ENCODE measurements at places on chromosomes 11 and 22.
A peak's percentile ranks its signal among the peaks of the same experiment; 100 is the strongest.

DNA sequence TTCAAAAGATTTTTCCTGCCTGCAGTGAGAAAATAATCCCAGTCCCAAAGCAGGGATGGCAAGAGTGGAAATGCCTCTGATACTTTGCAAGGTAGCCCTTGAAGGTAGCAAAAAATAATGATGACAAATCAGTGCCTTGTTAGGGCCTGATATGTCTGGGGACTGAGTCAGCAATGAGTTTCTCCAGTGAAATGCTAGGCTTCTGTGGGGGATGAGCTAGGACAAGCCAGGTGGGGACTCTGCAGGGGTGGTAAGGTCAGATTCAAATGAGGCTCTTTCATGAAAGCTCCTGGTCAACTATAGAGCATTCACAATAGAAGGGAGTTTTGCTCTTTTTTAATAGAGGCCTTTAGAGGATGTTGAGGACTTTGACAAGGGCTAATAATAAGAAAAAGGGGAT is 77.7 kb downstream of the ME3 start:
- no peak for DNase-seq

- DNase-seq: no peak
These were observed 3.2 kb upstream of the NEAT1 start for GRCh38 chr11:65419460-65419771.

DNA sequence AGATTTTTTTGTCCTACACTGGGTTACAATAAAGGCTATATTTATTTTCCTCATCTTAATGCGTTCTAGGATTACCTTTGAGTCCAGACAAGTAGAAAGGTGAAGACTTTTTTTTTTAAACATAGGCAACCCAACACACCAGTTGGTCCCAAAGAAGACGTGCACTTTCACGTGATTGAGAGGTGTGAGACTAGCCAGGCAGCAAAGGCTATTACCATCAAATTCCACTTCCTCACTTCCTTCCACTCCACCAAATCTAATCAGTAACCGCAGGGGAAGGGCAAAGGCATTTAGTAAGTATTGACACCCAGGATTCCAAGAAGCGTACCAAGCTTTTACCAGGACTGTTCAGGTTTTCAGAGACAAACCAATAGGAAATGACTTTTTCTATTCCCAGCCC is 109.3 kb downstream of the APIP start:
- DNase-seq: no peak

DNA sequence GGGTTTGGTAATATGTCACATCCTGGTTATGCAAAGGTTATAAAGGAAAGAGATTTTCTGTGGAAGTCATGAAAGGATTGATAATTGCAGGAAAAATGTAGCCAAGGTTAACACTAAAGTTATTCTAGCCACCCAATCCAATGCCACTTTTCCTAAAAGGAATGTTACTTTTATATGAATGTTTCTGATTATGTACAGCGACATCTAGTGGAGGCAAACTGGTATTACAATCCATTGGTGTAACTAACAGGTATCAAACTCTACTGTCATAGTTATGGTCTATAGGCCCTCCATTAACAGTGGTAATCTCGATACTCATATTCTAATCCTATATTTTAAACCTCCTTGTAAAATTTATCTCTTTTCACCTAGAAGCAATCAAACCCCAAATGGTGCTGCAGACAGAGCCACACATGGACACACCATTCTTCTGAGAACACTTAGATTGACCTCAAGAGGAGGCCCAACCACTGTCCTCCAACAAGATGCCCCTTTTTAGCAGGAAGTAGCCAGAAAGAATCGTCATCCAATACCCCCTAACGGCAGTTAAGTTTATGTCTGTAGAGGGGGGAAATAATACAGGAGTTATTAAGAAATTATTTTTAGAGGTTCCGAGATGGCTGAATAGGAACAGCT is 74.9 kb upstream of the RAG2 start:
- DNase-seq: no peak

- DNase-seq: peak; percentile 86
These were observed 13.0 kb downstream of the EIF1AD start for GRCh38 chr11:65988791-65989592.

- DNase-seq: no peak
These were observed 100.8 kb upstream of the CLPB start for GRCh38 chr11:72535194-72535547.

GRCh38 chr11:66636411-66636810 is 2.1 kb upstream of the RBM4 start:
- DNase-seq: no peak

GRCh38 chr11:72042064-72042745 is 38.1 kb downstream of the NUMA1 start:
- no peak for DNase-seq

DNA sequence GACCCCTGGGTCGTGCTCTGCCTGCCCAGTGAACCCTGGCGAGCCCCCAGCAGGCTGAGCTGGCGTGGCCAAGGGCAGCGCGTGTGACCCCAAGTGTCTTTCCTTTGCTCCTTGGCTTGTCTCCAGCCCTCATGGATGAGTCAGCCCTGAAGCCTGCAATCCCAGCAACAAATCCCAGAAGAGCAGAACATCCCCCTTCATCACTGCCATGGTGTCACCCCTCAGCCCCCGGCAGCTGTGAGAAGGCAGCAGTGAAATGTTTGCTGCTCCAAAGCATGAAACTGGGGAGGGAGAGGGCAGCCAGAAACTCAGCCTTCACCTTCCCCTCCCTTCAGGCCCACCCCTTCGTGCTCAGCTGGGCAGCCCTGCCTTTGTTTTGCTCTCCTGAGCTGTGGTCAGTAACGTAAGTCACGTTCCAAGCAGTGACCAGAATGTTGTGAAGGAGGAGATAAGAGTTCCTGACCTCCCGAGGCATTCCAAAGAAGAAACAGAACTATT is 29.8 kb downstream of the ADAMTS15 start:
- DNase-seq: no peak

DNA sequence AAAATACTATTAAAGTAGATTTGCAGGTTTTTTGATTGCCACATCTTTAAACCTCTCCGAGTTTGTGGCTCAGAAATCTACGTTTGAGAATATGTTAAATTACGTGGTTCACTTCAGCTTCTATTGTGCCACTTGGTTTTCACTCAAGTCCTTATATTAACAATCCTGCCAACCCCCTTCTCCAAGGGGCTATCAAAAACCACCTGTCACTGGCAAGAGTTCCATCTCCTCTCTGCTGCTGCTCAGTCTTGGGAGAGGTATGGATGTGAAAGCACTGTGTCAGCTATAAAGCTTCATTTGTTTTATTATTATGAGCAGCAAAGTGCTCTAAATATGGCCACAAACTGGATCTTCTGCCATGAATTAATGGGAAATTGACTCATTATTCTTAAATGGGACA is 197.5 kb upstream of the NARS2 start:
- DNase-seq: no peak

DNA sequence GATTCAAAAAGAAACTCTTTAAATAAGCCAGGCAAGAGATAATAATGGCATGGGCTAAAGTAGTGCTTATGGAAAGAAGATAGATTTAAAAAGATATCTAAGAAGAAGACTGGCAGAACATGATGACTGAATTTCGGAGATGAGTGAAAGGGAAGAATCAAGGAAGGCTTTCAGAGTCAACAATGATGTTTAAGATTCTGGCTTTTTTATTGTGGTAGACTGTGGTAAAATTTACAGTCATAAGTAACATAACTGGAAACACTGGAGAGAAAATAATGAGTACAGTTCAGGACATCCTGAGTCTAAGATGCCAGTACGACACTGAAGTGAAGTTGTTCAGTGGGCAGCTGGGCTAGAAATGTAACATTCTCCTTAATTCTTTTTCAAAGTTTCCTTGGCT is 85.2 kb downstream of the PHF21A start:
- DNase-seq: no peak

GRCh38 chr11:75079546-75079945 is 17.1 kb downstream of the OR2AT4 start:
- DNase-seq: no peak

DNA sequence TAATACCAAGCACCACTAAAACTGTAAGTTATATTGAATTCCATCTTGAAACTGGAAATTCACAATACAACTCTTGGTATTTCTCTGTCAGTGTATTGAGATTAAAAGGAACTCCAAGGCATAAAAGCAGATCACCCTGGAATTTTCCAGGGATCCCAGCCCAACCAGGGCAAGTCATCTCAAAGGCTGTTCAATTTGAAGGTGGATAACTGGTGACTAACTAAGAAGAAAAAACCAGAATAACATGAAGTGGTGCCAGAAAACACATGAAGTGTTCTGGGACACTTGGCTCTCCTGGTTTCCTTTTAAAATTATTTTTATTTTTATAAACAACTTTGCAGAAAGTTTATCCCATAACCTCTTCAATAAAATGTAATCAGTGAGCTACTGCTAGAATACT is 7.8 kb upstream of the BMAL1 start:
- DNase-seq: no peak

- DNase-seq: no peak
These were observed 104.4 kb downstream of the MICAL2 start for GRCh38 chr11:12214751-12215150.

Measured in T-helper 17 cell (primary cell).